ENCODE measurements at places on chromosomes 4 and X.
A peak's percentile ranks its signal among the peaks of the same experiment; 100 is the strongest.

- DNase-seq = peak; percentile 35
These were observed 42.4 kb downstream of the HTR2C start for GRCh38 chrX:114626323-114626722.

DNA sequence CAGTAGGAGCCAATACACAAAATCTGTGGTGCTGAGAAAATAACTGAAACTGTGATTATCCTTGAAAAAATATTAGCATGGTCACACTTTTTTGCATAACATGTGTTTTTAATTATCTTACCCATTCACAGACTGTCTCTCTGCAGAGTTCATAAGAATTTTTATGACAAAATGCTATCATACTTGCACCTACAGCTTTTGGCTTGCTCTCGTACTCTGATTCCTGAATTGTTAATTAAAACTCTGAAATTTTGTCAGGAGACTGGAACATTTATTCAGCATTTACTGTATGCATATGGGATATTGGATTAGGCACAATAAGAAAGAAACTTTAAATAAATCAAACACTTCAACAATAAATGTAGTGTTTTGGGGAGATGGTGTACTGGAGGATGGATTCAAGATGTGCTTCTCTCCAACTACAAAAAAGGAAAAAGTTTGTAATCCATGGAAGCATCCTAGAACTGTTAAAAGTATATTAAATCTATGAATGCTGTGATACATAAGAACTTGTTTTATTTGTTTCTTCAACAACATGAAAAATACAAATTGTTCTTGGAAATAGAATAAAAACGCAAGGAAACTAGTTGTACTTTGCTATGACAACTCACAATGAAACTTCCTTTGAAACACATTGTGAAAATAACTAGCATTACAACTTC, 260.5 kb downstream of the SPATA18 start:
- no peak for DNase-seq

DNA sequence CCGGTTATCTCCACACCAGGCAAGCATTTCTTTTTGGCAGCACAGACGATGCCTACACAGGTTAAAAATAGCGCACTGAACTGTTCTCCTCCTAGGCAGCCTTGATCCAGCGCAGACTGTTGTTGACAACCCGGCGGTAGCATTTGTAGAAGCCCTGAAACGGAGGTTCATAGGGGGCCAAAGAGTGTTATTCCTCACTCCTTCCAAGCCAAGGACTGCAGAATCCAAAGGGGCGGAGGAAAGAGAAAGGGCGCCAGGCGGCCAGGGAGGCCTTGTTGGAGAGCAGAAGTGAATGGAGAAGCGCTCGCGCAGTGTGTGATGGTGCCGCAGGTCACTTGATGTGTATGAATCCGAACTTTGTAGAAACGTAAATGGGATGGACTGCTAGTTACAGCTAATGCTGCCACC, 82.7 kb downstream of the TENM3 start:
- DNase-seq = no peak

GRCh38 chr4:110860901-110861300, 238.0 kb upstream of the PITX2 start:
- DNase-seq = no peak

- DNase-seq = no peak
These were observed 84.9 kb upstream of the ATOH1 start for GRCh38 chr4:93743635-93744034.

DNA sequence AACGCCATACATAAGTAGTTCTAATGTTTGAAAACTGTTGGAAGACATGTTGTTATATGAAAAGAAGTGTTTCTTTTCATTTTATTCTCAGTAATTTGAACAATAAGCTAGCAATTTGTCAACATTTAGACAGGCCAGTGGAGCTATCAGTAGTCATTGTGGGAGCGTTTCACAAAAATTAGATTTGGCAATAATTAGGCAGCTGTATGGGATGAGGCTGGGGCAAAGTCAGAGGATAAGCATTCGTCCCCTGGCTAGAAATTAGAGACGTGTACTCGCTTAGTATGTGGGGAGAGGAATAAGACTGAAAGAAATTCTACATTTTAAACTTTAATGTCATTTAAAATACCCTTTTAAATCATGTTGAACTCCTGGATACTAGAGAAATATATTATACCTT, 70.6 kb downstream of the TMEM144 start:
- DNase-seq = no peak

DNA sequence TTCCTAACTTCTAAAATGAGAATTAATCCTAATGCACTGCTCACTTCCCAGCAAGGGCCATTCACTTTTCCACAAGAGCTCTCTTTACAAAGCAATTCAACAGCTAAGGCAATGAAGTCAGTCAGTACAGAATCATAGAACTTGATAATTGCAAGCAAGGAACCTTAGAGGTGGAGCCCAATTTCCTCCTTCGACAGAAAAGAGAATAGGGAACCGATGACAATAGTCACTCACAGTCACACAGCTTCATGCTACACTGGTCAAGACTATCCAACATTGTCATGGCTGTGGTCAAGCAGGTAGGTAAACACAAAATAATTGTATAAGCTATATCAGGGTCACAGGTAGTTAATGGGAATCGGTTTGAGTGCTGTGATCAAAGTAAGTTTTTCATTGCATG, 90.0 kb downstream of the ELOVL6 start:
- no peak for DNase-seq

- no peak for DNase-seq
These were observed 180.5 kb downstream of the ADAMTS3 start for GRCh38 chr4:72388521-72388920.

DNA sequence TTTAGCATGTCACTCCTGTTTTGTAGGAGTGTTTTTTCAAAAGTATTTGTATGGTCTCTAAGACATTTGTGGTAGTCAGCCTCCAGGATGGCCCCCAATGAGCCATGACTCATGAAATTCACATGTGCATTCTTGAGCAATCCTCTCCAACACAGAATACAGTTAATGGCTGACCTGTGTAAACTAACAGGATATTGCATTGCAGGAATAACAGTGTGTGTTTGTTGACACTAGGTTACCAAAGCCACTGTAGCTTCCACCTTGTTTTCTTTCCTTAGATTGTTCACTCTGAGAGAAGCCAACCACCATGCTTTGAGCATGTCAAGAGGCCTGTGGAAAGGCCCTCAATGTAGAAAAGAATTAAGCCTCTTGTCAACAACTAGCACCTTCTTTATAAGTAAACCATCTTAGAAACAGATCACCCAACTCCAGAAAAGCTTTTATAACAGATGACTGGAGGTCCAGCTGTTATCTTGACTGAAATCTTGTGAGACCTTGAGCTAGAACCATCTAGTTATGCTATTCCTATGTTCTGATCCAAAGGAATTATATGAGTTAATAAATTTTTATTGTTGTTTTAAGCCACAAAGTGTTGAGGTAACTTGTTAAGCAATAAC, 28.5 kb downstream of the TBCK start:
- peak; percentile 87 for DNase-seq

DNA sequence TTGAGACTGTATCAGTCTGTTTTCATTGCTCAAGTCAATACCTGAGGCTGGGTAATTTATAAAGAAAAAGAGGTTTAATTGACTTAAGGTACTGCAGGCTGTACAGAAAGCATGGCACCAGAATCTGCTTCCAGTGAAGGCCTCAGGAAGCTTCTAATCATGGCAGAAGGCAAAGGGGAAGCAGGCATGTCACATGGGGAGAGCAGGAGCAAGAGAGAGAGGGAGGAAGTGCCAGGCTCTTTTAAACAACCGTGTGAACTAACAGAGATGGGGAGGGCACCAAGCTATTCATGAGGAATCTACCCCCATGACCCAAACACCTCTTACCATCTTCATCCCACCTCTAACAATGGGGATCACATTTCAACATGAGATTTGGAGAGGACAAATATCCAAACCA, 7.2 kb upstream of the TMEM131L start:
- no peak for DNase-seq

GRCh38 chr4:158254292-158254691, 44.0 kb downstream of the TMEM144 start:
- no peak for DNase-seq

Measured in dermis blood vessel endothelial cell (primary cell).